ENCODE measurements at places on chromosomes 5 and 9.
A peak's percentile ranks its signal among the peaks of the same experiment; 100 is the strongest.

GRCh38 chr9:114143234-114143633 lies 12.1 kb upstream of the COL27A1 start:
- no peak for DNase-seq

GRCh38 chr9:117073539-117074341 lies 341.1 kb downstream of the ASTN2 start:
- DNase-seq = no peak

DNA sequence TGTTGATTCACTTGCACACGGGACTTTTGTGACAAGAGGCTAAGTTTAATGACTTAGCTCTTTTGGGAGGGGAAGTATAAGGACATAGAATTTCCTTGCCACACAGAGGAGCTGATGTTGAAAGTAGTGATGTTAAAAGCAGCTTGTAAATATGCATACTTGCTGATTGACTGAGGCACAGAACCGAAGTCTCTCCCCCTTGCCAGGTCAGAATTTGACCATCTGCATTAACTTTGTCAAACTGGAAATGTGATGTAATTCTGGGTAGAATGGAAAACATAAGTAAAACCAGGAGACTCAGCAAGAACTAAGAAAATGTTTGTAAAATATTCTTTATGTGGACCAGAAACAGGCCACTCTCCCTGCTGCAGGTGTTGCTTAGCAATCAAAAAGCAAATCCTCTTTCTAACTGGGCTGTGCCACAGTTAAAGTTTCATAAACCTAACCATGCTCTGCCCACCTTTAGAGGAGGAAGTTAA lies 284.2 kb downstream of the NR3C1 start:
- no peak for DNase-seq

DNA sequence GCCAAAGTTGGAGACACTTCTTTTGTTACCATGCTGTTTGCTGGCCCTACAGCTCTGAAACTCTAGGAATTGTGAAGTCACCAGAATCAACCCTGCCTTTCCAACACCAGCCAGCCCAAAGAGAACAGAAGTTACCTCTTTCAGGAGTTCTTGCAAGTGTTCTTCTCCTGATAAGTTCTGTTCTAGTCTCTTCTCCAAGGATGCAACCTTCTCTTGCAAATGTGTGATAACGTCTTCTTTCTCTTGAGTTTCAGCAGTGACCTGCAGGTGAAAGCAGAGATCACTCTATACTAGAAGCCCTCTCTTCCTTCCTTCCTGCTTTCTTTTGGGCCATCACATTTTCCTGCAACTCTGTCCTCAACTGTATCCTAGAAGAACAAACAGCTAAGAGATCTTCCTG lies 29.1 kb downstream of the GOLGA1 start:
- no peak for DNase-seq

- no peak for DNase-seq
Observed at GRCh38 chr5:157574456-157575380, 857 bp downstream of the ADAM19 start.

- DNase-seq = peak; percentile 48
Observed at GRCh38 chr5:65100911-65101631, 332.3 kb downstream of the CWC27 start.

GRCh38 chr5:93925321-93925720 lies 183.9 kb upstream of the POU5F2 start:
- no peak for DNase-seq

- no peak for DNase-seq
Observed at GRCh38 chr5:16579142-16579847, 37.5 kb downstream of the RETREG1 start.

DNA sequence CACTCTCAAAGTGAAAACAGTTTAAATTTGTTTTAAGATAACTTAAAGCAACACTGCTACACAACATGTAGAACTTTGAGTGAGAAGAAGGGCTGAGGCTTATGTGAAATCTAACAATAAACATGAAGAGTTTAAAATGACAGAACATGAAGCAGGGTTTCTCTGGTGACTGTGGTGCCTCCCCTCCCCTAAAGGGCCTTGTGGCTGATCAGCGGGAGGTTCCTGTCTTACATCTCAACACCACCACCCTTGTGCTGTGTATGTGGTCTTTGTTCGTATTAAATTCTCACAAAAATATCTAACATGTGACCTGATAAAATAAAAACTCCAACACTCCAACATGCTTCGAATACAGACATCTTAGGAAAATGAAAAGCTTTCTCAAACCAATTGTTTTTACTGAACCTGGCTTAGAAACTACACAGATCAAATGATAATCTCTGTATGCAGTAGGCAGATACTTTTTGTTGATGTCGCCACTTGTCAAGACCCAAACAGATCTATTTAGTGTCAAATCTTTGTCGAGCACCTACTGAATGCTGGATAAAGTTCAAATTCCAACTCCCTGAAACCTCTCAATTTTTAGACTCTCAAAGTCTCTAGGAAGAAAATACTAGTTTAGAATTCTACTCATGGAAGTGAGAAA lies 9.9 kb upstream of the IQGAP2 start:
- no peak for DNase-seq

DNA sequence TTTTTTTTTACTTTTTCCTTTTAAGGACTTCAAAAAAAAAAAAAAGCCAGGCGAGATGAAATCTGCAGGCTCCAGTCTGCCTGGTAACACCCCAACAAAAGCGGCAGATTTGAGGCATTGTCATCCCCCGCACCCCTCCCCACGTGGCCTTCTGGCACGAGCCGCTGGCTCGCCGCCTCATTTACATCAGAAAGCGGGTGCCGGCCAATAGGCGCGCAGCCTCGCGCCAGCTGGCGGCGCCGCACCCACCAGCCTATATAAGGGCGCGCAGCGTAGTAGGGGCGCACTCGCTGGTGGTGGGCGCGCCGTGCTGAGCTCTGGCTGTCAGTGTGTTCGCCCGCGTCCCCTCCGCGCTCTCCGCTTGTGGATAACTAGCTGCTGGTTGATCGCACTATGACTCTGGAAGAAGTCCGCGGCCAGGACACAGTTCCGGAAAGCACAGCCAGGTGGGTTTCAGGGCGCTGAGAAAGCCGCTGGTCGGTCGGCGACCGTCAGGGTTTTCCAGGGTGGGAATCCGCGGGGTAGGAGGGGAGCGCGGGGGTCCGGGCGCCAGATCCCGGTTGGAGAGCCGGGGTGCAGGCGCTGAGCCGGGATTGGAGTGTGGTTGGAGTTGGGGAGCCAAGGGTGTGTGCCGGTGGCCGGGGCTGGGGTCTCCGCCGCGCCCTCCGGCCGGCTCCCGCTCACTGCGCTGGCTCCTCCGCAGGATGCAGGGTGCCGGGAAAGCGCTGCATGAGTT lies at the start of gene GADD45G:
GADD45G (plus strand) TSS at position 284 of the 736 bp plus-strand sequence; CDS start at position 394, 110 bp downstream.
- DNase-seq = peak; percentile 85

Measured in skin of body (tissue), 3 donors.